Activated CD4-positive, alpha-beta memory T cell treated with anti-CD3 and anti-CD28 coated beads for 36 hours (primary cell): ENCODE measurements at places on chromosomes 16 and 17. TPM values are rescaled to one million over a fixed set of nuclear protein-coding genes. Genes with fewer than 3 reads are reported as not detected.

Gene RUNDC3A
- total RNA-seq = not detected

Gene C1QL1
- total RNA-seq = 0.87 TPM

DNA sequence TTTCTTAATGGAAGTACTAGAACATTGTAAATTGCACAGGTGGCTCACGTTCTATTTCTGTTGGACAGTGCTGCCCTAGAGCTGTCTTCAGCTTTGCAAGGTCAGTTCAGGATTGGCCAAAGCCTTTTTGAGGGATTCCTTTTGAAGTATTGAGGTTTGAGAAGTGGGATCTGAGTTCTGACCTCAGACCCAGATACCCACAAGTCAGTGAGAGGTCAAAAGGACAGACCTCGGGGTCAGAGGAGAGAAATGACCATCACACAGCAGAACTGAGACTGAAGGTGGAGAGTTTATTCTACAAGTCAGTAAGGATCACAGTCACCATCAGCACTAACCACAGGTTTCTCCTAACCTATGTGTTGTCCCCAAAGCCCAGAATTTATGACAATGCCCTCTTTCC is 1.7 kb downstream of the ACSM5 start:
- no peak for DNase-seq

- DNase-seq = no peak
Measured at GRCh38 chr16:85622683-85623082, 9.6 kb downstream of the GSE1 start.

GRCh38 chr17:1573932-1574696 is 11.5 kb upstream of the PITPNA start:
- DNase-seq = peak; percentile 82

DNA sequence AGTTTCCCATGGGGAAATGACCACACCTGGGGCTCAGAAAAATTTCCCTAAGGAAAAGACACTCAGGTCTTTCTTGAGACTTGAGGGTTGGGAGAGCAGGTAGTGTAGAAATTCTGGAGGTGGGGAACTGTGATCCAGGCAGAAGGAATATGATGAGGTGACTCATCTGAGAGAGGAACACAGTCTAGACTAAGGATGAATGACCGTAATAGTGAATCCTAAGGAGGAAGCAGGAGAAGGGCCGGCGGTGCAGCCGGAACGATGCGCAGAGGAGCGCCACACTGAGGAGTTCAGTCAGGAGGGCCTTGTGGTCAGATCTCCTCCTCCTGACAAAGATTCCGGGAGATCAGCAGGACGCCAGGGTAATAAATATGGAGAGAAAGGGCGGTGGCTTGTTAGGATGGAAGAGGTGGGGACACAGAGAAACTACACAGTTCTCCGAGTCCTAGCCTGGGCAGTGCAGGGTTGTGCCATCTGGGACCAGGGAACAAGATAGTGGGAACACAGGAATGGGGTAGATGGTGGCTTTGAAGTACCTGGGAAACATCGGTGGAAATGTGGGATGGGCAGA is 135.6 kb downstream of the PARN start:
- no peak for DNase-seq

- DNase-seq = peak; percentile 84
Measured at GRCh38 chr16:23962001-23962400, 126.2 kb downstream of the PRKCB start.

Gene KNOP1
- 26.4 TPM for total RNA-seq

Gene PIRT
- not detected for total RNA-seq

GRCh38 chr17:45677770-45678169 is 106.3 kb upstream of the CRHR1 start:
- no peak for DNase-seq

DNA sequence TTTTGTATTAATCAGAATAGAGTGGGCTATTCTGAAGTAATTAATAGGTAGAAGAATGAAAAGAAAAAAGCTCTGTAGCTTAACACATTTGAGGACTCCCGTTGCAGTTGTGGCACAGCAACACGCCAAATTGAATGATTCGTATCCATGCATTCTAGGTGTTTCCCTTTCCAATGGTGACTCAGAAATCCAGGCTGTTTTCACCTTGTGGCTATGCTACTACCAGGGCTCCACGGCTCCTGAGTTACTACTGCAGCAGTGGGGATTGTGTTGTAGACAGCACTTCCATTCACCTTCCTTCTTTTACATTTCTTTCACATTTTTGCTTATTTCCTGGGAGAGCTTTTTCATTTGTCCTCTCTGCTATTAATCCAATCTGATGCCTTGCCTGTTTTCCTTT is 1616.4 kb downstream of the CDH8 start:
- DNase-seq = no peak

DNA sequence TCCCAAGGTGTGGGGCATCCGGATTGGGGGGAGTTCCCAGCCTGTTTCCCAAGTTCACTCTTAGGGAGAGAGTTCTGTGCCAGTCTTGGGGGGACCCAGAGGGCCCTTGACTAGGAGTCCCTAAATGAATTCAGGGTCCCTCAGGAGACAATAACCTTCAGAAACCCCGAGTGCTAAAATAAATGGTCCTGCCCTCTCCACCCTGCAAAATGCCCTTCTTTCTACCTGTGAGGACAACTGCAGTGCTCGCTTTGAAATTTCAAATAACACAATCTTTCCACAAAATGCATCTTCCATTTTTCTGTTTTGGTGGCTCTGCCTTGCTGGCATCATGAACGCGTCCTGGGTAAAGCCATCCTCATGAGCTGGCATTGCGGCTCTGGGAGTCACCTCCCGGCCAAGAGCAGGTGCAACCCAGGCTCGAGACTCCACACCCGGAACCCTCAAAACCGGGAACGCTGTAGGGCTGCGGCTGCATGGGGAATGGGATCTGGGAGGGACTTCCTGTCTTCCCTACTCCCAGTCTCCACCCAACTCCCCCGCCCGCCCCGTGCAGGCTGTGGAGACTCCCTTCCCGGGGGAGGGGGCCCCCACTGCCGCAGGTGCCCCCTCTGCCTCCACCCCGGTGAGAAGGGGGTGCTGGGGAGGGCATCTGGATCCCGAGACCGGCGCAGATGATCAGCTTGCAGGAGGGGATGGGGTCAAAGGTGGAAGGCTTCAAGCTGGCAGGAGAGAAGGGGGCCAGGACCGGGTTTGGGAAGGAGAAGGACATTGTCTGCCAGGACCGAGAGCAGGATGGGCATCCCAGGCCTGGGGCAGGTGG is at the start of gene ZNF205:
ZNF205 (plus strand) TSS at position 529 of the 823 bp plus-strand sequence. CDS start 845 bp downstream, outside the sequence.
- DNase-seq = no peak

- DNase-seq = no peak
Measured at GRCh38 chr16:85738923-85739715, 11.8 kb downstream of the C16orf74 start.

- no peak for DNase-seq
Measured at GRCh38 chr16:6125483-6126259, 1028.1 kb upstream of the EEF2KMT start.

DNA sequence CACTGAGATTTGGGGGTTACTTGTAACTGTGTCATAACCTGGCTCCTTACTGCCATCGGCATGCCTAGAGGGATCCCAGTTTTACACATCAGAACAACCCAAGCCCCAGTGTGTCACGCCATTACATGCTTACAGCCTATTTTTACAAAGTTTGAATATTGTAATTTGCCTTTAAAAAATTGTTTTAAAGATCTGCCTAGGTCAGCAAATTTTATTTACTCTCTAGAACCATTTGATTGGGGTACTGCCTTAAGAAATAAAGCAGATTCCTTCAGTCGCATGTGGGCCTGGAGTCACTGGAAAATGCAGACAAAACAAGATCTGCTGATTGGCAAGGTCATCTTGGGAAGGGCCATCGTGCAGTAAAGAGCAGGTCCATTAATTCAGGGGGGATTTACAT is 566.9 kb downstream of the WWOX start:
- DNase-seq = no peak

- no peak for DNase-seq
Measured at GRCh38 chr17:65290056-65290455, 152.9 kb downstream of the RGS9 start.

Gene FSCN2
- 0.33 TPM for total RNA-seq

DNA sequence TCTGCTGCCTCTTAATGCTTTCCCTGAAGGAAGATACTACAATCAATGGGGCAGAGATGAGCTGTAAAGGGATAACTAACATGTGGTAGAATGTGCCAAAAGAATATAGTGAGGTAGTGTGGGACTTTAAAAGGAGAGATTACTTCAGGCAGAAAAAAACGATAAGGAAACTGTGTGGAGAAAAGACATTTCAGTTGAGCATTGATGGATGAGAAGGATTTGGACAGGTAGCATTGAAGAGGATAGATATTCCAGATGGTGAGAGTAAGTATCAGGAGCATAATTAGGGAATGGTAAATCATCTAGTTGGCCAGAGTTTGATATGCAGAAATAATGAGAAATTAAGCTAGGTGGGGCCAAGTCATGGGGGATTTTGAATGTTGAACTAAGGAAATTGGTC is 97.3 kb downstream of the NLK start:
- no peak for DNase-seq

DNA sequence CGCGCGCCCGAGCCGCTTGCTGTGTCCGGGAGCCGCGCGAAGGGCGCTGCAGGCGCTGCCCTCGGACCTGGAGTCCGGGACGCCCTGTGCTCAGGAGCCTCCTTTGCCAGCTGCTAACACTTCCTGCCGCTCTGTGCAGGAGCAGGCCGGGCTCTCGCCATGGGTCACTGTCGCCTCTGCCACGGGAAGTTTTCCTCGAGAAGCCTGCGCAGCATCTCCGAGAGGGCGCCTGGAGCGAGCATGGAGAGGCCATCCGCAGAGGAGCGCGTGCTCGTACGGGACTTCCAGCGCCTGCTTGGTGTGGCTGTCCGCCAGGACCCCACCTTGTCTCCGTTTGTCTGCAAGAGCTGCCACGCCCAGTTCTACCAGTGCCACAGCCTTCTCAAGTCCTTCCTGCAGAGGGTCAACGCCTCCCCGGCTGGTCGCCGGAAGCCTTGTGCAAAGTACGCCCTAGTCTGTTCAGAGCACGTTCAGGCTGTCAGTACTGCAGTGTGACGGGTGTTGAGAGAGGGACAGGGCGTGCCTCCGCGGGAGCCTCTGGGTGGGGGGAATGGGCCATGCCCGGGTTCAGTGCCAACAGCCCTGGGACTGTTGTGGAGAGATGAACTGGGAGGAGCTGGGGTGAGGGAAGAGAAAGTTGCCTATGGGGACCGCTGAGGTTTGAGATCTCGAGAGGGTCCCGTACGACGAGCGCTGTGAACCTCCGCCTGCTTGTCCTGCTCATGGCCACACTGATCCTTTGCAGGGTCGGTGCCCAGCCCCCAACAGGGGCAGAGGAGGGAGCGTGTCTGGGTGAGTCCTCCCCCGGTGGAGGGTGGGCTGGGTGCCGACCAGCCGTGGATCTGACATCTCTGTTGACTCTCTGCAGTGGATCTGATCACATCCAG is 1.3 kb downstream of the ZNF276 start:
- peak; percentile 83 for DNase-seq

- DNase-seq = no peak
Measured at GRCh38 chr16:25065899-25066298, 45.6 kb upstream of the LCMT1 start.

GRCh38 chr17:74962622-74963394 is 9.8 kb downstream of the HID1 start:
- no peak for DNase-seq

Gene CCDC154
- total RNA-seq = 3.0 TPM

GRCh38 chr16:9007177-9007794 is 43.6 kb upstream of the USP7 start:
- no peak for DNase-seq

DNA sequence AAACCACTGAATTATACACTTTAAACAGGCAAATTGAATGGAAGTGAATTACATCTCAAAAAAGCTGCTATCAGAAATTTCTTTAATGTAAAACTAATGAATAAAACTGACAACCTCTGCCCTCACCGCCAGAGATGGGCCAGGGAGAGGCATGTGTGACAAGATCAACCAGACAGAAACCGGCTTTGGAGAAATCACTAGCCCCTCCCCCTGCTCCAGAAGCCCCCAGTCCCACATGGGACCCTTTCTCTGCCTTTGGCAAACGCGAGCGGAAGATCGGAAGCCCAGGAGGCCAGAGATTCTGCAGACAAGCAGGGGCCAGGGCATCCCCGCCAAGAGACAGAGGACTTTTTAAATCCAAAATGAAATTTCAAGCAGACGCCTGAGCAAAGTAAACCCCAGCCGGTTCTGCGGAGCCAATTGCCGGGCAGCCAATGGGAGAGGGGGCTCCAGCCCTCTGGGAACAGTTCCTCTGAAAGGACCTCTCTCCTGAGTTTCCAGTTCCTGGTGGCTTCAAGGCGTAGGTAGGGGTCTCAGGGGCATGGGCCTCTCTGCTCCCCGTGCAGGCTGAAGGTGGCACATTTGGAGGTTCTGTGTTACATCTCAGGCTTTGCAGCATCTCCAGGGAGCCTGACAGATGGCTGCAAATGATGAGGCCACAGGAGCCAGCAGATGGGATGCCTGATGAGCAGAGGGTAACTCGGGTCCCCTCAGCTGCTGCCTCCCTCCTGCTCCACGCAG is 118.1 kb downstream of the GSG1L start:
- DNase-seq = no peak

DNA sequence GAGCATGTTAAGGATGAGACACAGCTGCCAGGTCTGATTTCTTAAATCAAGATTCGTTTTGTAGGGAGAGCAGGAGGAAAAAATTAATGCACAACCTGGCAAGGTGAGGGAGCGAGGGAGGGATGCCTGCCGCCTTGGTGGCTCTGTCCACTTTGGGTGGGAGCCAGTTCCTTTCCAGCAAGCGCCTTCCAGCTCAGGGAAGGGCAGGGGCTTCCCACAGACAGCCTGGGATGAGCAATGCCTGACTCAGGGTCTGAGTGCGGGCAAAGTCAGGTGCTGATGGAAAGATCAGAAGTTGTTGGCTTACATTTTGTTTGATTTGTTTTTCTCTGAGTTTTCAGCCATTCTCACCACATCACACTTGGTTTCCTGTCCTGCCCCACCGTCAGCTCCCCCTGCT is 220.7 kb downstream of the ENGASE start:
- DNase-seq = no peak

- DNase-seq = no peak
Measured at GRCh38 chr17:34313164-34313563, 6.1 kb upstream of the CCL8 start.

- no peak for DNase-seq
Measured at GRCh38 chr16:87958632-87959031, 7.4 kb downstream of the BANP start.

DNA sequence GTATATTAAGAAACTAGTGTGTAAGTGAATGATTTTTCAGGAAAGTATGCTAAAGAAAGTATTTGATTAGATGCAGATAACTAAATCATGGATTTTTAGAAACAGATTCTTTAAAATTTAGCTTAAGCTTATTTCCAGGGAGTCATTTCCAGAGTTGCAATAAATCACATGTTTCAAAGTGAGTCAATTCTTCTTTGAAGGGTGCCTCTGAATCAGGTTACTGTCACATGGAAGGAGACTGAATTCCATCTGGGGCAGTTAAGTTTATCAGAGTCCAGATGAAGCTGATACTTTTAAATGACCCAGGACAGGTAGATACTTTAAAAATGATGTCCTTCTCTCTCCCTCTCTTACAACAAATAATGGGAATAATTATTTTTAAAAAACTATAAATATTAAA is 5.0 kb downstream of the MFSD11 start:
- no peak for DNase-seq

DNA sequence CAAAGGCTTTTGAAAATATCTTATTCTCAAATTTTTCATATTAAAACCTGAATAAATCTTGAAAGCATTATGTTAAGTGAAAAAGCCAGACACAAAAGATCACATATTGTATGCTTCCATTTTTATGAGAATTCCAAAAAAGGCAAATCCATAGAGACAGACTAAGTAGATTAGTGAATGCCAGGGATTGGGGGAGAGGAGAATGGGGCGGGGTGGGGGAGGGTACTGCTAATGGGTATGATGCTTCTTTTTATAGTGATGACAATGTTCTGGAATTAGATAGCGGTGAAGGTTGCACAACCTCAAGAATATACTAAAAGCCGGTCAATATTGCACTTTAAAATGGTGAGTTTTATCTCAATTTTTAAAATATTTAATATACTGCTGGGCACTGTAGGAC is 44.0 kb downstream of the XPO6 start:
- no peak for DNase-seq

Gene TERB1
- not detected for total RNA-seq
